ENCODE measurements at places on chromosomes 11 and 22.

GRCh38 chr11:60914633-60915247 lies 782 bp downstream of the TMEM109 start:
- DNase-seq = peak; percentile 80

DNA sequence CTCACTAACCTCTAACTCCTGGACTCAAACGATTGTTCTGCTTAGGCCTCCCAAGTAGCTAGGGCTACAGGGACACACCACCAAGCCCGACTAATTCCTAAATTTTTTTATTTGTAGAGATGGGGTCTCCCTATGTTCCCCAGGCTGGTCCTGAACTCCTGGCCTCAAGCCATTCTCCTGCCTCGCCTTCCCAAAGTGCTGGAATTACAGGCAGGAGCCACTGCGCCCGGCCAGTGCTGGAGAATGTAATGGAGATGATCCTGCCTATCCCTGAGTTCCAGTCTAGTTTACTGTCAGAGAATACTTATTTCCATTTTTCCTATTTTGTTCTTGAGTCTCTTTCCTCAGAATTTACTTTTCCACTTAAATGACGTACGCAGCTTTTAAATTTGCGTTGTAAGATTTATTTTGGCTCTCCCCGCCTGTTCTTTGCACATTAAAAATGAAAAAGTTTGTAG lies at the start of gene CHEK1:
CHEK1 (plus strand) TSS at position 408 of the 458 bp plus-strand sequence. CDS start 1,606 bp downstream, outside the sequence.
- DNase-seq = no peak

- DNase-seq = no peak
Observed at GRCh38 chr11:2553198-2553597, 108.4 kb downstream of the KCNQ1 start.

- DNase-seq = no peak
Observed at GRCh38 chr22:41394012-41394356, 12.2 kb downstream of the TEF start.

GRCh38 chr11:72525466-72525865 lies 91.1 kb upstream of the CLPB start:
- DNase-seq = no peak

DNA sequence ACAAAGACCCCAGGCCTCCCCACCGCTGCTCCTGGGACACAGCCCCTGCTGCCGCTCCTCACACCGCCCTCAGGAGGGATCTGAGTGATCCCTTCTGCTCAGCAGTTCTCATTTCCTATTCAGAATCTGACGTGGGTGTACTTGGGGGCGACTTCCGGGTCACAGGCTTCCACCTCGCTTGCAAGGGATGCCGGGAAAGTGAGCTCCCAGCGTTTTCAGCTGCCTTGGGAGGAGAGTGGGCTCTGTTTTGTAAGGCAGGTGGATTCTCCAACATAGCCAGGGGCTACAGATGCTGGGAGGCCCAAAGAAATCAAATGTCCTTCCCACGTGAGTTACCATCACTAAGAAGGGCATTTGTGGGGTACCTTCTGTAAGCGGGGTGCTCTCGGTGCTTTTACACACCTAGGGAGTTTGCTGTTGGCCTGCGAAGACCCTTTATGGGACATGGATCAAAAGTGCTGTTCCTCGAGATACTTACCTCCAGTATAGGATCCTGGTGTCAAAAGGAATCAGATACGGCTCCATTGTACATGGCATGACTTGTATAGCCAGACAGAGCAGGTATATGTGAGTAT lies 9.7 kb upstream of the LRRC10B start:
- no peak for DNase-seq

GRCh38 chr11:114179234-114179941 lies 116.8 kb upstream of the NNMT start:
- DNase-seq = peak; percentile 16

DNA sequence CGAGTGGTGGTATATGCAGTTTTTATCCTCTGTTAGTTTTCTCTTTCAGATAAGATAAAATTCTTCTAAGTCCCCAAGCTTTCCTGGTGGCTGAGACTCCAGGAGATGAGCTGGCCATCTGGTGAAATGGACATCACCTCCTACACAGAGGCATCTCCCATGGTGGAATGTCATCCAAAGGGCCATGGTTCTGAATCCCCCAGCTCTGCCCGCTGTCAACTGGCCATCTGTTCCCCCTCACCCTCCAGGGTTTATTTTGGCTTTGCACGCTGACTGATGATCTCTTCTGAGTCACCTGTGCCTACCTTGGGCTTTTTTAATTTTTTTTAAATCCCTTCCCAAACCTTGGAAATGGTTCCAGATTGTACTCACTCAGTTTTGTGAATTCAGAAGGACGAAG lies 142.2 kb downstream of the HIPK3 start:
- DNase-seq = no peak

GRCh38 chr11:46498179-46498578 lies 95.6 kb downstream of the AMBRA1 start:
- DNase-seq = no peak

DNA sequence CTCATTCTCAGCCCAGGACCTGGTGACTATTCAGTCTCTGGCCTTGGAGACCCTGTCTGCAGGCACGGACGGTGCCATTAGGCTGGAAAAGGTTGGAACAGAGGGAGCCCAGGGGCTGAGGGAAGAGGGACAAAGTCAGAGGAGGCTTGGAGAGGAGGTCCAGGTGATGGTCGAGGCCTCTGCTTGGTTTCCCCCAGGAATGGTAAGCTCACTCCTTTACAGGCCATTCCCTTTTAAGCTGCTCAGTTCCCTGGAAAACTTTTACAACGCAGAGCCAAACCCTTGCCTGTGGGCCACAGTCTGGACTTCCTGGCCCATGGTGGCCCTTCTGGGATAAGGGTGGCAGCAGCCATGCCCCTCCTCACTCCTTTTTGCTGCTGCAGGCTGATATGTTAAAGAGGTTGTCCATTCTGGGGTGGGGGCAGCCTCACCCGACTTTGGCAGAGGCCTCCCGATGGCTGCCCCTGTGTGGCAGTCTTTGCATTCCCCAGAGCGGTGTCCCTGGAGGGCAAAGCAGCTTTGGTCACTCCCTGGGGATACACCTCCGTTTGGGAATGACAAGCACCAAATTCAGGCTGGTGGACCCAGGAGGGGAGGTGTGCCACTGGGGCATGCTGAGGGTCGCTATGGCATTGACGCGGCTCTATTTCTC lies 34.0 kb upstream of the RFPL3 start:
- DNase-seq = no peak

- no peak for DNase-seq
Observed at GRCh38 chr22:40420341-40421081, 50.1 kb downstream of the SGSM3 start.
